ENCODE measurements at places on chromosomes 6 and 20. TPM values are rescaled to one million over a fixed set of nuclear protein-coding genes. Genes with fewer than 3 reads are reported as not detected.
A peak's percentile ranks its signal among the peaks of the same experiment; 100 is the strongest.

DNA sequence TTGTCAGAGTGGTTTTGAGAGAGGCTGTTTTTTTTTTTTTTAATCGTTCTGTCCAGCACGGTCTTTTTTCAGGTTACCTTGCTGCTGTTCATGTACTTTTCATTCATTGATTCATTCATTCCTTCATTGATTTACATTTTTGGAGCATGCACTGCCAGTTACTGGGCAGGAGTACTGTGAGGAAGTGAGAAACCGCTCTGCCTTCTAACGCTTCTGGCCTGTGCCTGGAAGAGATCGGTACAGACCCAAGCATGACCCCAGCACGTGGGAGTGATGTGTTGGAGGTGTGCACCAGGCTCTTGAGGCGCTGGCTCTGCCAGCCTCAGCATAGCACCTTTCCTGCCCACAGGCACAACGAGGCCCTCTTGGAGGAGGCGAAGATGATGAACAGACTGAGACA is 9.1 kb downstream of the RIPK1 start:
- no peak overlapping the region for H3K4me3 ChIP-seq
- H3K27me3 ChIP-seq = no peaks in the 10 kb centered on the region
- H3K36me3 ChIP-seq = peaks cover 15% of the 10 kb centered on the region
- no peak overlapping the region for H3K27ac ChIP-seq

DNA sequence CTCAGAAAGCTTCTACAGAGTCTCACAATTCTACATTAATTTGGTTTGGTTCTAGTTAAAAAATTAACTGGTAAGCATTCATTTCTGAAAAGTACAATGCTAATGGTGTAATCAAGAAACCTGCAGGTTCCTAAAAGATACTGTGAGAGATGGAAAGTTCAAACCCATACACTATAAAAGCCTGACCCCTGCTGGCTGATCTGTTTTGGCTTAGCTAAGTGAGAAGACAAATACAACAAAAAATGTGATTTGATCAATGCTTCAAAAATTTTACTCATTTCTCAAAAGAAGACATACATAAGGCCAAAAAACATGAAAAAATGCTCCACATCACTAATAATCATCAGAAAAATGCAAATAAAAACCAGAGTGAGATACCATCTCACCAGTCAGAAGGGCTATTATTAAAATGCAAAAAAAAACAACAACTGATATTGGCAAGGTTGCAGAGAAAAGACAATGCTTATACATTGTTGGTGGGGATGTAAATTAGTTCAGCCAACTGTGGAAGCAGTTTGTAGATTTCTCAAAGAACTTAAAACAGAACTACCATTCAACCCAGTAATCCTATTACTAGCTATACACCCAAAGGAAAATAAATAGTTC is 102.8 kb downstream of the MOXD1 start:
- peak; percentile 18 for DNase-seq
- no peak overlapping the region for H3K27ac ChIP-seq
- H3K4me1 ChIP-seq = no peaks in the 10 kb centered on the region
- no peak overlapping the region for H3K4me3 ChIP-seq
- H3K36me3 ChIP-seq = no peaks in the 10 kb centered on the region

GRCh38 chr20:16167423-16168130 is 405.7 kb downstream of the KIF16B start:
- no peaks in the 10 kb centered on the region for H3K36me3 ChIP-seq
- no peak overlapping the region for H3K4me3 ChIP-seq
- DNase-seq = no peak
- no peaks in the 10 kb centered on the region for H3K4me1 ChIP-seq
- no peaks in the 10 kb centered on the region for H3K27me3 ChIP-seq

- H3K4me3 ChIP-seq = no peak overlapping the region
- DNase-seq = no peak
- H3K27ac ChIP-seq = no peak overlapping the region
- no peaks in the 10 kb centered on the region for H3K27me3 ChIP-seq
Observed at GRCh38 chr20:55229451-55229850, 754.1 kb downstream of the DOK5 start.

- H3K27ac ChIP-seq = no peak overlapping the region
- H3K36me3 ChIP-seq = no peaks in the 10 kb centered on the region
- H3K4me1 ChIP-seq = no peaks in the 10 kb centered on the region
- no peak for DNase-seq
- H3K27me3 ChIP-seq = no peaks in the 10 kb centered on the region
Observed at GRCh38 chr6:68651011-68651985, 16.2 kb downstream of the ADGRB3 start.

- no peak for DNase-seq
- no peaks in the 10 kb centered on the region for H3K27me3 ChIP-seq
- no peak overlapping the region for H3K4me3 ChIP-seq
Observed at GRCh38 chr6:43800746-43801494, 30.9 kb downstream of the VEGFA start.

Gene THBD
- 0.26 TPM for total RNA-seq

Gene POPDC3
- total RNA-seq = 29.2 TPM

Gene IL17F
- total RNA-seq = not detected

Gene SPATS1
- total RNA-seq = not detected

Gene IRF4
- total RNA-seq = 0.72 TPM

Gene NKAIN2
- total RNA-seq = 2.6 TPM

Gene VARS1
- 229 TPM for total RNA-seq
